ENCODE measurements at places on chromosomes 5 and 9.

DNA sequence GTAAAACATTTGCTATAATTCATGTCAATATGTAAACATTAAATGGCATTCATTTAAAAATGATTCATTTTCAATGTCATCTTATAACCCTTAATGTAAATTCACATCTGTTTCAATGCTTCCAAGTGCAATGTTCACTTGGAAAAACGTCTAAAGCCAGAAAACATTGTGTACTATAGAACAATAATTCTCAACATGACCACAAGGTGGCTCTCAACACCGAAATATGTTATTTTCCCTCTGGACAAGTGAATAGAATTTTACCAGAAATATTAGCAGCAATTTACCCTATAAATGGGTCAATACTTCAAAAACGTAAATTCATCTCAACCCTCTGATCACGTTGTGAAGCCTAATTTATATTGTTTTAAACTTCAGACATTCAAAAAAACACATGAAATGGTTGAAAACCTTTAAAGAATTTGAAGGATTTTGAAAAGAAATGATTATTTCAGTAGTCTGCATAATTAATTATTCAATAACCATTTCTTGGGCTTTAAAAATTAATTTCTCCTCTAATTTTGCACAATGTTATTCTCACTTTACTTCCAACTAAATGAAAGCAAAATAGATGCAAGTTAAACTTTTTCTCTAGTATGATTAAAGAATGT is 11.0 kb downstream of the CDH10 start:
- DNase-seq: no peak

DNA sequence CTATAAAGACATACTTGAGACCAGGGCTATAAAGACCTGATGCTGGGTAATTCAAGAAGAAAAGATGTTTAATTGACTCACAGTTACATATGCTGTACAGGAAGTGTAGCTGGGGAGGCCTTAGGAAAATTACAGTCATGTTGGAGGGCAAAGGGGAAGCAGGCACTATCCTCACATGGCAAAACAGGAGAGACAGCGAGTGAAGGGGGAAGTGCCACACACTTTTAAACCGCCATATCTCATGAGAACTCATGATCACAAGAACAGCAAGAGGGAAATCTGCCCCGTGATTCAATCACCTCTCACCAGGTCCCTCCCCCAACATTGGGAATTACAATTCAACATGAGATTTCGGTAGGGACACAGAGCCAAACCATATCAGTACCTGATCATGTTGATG is 89.9 kb upstream of the ADAMTSL1 start:
- DNase-seq: no peak

DNA sequence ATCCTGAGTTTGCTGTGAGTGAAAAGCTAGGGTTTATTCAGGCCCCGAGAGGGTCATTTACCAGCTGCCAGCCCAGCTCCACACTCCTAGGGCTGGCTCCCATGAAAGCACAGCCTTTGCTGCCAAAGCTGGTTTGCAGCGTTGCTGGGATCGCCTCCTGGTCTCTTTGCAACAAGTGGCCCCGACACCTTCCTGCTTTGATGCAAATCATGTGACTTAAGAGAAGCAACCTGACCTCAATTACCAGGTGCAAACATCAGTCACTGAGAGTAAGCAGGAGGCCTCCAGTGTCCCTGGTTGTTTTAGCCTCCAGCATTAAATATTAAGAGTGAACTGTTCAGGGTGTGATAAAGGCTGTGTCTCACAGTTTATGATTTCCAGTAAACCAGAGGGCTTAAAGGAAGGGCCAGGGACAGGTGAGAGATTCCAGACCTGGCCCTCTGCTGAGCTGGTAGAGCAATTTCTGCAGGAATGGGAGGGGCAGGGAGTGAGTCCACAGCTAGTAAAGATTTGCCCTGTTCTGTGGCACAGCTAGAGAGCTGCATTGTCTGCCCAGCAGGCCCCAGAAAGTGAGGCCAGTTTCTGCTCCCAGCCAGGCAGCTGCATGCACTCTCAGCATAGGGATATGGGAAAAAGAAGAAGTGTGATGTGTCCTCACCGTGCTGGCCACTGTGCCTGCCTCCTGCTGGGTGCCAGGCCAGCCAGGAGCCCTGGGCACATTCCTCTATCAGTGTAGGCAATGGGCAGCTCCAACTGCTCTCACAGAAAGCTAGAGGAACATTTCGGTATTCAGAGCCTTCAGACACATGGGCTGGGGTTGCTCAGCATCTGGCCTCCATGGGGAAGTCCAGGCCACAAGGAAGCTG is 58.0 kb downstream of the SLC22A5 start:
- peak; percentile 69 for DNase-seq

- DNase-seq: no peak
Observed at GRCh38 chr5:128596071-128596470, 58.0 kb upstream of the FBN2 start.

DNA sequence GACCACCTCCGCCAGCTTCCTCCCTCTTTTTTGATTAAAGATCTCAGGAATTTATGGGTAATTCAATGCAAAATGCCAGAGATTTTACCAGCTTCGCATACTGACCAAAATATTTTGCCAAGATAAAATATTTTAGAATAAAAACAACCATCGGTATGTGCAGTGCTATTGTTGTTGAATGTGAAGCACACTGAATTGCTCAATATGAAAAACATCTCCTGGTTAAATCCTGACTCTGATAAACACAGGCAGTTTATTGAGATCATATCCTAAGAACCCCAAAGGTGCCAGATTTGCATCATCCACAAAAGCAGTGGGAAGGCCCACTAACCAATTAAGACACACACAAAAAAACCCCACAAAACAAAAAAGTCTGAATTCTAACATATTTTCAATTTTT is 202.4 kb downstream of the GLIS3 start:
- DNase-seq: no peak

GRCh38 chr5:169694091-169694625 is 57.1 kb downstream of the DOCK2 start:
- DNase-seq: no peak

DNA sequence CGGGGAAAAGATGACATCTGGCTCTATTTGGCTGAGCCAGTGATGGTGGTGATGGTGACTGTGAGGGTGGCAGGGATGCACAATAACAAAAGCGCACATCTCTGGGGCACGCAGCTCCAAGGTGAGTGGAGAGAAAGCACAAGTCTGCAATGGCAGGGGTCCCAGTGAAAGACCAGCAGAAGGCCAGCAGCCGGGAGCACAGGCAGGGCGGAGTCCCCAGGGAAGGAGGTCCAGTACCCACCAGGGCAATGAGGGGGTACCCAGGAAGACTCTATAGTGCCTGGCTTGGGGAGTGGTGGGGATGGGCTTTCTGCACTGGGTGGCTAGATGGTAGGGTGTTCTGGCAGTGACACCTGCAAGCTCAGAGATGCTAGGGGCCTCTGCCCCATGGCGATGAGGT is 69.4 kb downstream of the AK8 start:
- no peak for DNase-seq

DNA sequence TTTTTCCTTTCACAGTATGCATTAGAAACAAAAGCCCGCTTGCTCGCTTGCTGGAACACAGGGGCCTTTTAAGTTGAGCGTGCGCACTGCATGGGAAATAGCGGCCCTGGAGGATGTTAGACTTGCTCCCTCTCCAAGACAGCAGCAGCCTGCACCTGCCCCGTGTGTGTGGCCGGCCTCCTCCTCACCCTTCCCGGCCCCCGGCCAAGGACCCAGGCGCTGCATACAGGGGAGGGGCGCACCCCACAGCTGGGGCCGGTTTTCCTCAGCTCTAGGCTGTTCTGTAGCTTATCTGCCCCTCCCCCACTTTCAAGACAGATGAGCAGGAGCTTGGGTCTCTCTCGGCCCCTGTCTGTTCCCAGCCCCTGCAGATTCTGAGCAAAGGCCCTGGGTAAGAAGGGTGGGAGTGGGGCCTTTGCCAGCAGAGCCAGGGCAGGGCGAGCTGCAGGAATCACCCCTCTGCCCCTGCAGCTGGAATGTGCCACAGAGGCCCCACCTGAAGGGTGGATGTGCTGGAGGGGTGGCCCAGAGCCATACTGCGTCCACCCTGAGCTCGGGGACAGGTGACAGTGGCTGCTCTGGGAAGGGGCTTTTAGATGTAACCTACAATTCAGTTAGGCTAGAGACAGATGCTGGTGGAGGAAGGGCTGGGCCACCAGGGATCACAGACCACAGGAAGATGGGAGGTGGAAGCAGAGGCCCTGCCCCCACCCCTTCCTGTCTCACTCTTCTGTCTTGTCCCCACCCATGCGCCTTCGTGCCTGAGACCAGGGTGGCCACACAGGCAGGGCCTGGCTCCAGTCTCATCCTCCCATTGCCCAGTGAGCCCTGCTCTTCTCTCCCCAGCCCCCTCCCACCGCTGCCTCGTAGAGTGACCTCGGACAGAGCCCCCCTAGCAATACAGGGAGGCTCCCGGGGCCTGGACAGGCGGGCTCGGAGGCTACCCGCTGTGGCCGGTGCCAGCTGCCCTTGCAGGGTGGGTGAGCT is 132.4 kb downstream of the DAB2IP start:
- peak; percentile 11 for DNase-seq

DNA sequence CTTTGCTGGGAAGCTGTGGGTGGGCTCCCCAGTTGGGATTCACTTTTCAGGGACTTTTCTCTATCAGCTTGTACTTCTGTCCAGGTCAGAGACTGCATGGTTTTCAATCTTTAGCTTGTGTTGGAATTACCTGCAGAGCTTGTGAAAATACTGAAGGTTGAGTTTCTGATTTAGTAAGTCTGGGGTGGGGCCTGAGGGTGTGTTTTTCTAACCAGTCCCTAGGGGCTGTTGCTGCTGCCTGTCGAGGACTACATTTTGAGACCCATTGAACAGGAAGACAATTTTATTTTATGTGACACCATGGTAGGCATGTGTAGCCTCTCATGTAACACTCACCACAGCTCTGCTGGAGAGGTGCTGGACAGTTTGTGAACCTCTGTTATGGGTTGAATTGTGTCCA is 14.7 kb upstream of the MLANA start:
- DNase-seq: no peak

DNA sequence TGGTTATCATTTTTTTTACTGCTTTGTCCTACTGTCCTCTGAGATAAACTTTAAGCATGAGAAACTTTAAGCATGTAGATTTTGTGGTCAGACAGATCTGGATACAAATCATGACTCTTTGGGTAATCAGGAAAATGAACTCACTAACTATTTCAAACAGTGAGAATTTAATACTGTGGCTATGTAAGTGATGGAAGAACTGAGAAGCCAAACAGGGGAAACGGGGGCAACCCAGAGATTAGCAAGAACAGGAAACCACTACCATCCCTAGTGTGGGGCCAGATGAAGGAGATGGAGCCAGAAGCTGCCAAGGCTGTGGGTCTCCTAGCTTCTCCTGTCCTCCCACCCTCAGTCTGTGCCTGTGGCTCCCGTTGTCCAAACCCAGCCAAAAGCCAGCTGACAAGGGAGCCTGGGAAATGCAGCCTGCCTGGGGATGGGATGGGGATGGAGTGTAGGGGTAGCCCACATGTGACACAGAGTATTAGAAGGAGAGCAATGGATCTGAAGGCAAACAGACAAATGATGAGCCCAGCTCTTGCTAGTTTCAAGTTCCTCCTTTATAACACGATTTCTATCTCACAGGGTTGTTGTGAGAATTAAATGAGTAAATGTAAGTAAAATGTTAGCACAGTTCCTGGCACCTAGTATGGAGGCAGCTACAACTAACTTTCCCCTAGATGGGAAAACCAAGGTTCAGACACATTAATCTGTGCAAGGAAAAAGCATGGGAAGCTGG is 27.7 kb upstream of the CDC23 start:
- no peak for DNase-seq

DNA sequence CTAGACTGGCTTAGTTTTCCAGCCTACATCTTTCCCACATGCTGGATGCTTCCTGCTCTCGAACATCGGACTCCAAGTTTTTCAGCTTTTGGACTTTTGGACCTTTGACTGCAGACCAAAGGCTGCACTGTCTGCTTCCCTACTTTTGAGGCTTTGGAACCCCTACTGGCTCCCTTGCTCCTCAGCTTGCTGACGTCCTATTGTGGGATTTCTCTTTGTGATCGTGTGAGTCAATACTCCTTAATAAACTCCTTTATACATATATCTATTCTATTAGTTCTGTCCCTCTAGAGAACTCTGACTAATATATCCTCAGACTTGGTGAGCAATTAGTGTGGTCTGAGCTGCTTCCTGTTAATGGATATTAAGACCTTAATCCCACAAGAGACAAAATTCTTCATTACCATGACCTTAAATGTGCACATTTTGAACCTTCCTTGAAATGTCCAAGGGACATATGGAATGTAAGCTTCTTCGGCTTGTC is 752.9 kb downstream of the CDH18 start:
- DNase-seq: no peak

DNA sequence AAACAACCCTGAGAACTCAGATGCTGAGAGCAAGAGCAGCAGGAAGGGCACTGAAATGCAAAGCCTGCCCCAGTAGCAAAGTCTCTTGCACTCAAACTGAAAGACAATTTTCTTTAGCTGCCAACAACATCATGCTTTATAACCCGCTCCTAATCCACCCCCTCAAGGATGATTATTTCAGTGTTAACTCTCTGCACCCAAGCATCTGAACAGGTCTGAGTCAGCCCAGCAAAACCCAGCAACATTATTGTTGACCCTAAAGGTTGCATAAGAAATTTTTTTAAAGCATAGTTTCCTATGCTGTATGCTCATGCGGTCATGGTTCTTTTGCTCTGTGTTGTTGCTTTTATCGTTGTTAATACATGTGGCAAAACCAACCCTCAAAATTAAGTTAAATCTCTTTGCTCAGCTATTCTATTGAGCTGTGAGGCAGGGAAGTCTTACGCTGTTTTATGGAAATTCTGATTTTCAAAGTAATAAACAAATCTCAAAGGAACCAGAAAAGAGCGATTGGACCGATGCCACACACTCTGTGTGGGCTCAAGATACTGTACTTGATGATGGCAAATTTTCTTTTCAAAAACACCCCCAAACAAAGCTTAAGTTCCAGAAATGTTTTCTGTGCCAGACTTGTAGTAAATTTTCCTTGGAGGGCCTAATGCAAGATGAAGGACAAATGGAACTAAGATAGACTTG is 440.6 kb upstream of the MPDZ start:
- no peak for DNase-seq

DNA sequence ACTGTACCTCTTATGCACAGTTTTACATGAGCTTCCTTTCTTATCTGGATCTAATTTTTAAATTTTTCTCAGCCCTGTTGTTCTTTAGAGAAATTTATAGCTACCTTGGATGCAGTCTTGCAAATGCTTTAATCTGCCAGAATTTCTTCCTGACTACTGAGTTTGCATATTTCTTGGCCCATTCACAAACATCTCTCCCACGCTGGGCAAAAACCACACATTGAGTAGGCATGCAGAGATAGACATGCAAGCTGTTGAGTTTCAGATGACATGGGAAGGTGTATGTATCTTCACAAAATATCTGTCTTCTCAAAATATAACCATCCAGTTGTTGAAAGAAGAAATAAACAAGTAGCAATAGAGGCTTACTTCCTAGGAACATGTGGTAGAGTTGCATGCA is 101.2 kb downstream of the PARP8 start:
- DNase-seq: no peak

Measured in CD4-positive, alpha-beta T cell treated with Interleukin-6 for 4 hours (primary cell).